ENCODE measurements at places on chromosomes 11 and 22. TPM values are rescaled to one million over a fixed set of nuclear protein-coding genes. Genes with fewer than 3 reads are reported as not detected.

DNA sequence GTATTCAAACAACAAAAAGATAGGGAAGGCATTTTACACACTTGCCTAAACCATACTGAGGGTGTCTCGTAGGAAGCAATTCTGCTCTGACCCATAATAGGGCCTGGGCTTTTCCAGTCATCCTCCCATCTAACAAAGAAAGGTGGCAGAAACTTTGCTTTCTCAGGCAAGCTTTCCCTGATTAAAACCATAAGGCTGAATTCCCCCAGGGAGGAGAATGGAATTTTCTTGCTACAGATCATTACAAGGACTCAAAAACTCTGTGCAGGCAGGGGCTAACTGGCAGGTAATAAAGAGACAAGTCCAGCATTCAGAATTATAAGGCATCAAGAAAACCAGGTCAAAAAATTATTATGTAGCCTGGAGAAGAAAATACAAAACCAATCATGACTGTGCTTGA, 90.4 kb downstream of the RBFOX2 start:
- DNase-seq: no peak

DNA sequence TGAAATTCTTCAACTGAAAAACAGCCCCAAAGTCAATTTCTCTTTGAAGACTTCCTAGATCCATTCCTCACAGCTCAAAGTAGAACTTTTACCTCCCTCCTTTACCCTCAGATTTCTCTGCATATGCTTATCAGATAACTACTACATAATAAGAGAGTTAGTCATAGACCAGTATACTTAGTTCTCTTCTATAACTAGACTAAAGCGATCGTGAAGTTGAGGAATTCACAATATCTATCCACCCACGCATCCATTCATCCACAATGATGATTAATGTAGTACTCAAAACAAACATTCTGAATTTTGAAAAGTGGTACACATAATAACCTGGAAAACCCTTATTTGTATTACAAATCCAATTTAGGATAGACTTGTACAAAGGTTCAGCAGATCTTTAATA, 800.9 kb upstream of the TENM4 start:
- no peak for DNase-seq

DNA sequence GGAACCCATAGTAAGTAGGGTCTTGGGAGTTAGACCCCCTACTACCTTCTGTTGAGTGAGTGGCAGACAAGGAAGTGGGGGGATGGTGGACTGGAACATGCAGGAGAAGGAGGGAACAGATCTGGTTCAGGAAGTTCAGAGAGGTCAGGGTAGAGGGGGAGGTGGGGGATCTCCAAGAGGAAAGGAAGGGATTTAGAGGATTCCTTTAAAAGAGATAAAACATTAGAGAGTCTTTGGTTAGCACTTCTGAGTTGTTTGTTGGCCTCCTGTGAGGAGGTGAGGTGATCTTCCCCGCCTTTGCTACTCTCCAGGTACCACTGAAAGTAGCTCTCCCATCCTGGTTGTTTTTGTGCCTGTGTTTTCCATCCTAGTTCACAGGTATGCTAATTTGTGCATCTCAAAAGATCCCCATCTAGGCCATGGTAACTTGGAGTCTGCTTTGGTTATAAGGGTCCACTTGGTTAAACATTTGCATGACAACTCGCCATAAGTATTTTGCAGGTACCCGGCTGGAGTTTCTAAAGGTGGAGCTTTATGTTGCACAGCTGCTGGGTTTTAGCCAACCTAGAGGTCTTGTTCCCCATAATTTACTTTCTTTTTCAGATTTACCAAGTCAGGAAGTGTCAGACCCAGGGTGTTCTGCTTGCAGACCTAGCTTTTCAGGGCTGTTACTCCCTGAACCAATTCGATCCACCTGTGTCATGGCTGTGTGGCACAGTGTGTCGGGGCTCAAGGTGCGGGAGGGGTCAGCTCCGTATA, 79.3 kb upstream of the SORL1 start:
- no peak for DNase-seq

- DNase-seq: no peak
Observed at GRCh38 chr11:44711113-44711786, 15.5 kb upstream of the TSPAN18 start.

- no peak for DNase-seq
Observed at GRCh38 chr11:114891911-114892310, 213.6 kb downstream of the NXPE2 start.

DNA sequence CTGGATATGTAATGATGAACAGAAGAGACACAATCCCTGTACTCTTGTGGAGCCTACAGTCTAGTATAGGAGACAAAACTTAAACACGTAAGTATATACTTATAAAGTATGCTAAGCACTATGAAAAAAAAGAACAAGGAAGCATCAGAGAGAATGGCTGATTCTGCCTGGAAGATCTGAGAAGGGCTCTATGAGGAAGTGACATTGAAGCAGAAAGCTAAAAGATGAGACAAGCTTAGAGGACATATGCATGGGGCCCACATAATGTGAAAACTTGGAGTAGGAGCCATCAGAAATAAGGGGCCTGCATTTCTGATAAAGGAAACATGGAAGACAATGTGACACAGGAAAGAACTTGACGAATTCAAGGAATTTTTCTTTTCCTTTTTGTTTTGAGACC, 16.6 kb downstream of the SAA1 start:
- DNase-seq: no peak

DNA sequence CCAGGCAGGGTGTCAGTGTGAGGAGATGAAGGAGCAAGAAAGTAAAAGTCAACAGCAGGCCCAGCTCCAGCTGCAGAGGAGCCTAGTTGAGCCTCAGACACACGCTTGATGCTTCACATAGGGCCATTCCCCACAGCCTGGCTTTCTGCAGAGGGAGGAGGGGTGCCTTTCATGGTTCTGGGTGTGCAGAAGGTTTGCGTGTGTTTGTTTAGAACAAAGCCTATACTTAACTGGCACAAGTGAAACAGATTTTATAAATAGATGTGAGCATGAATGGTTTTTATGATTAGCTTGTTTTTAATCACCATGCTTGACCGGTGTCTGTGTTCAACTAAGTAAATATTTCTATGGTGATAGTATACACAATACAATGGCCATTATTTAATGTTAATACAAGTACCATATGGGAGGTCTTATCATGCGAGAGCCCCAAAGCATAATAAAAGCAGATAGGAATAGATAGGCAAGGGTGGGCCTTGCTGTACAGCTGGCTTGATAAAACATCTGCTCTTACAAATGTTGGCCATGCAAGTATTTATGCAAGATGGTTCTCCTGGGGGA, 290.2 kb downstream of the ETS1 start:
- DNase-seq: no peak

- DNase-seq: no peak
Observed at GRCh38 chr11:126485021-126485792, 129.7 kb downstream of the ST3GAL4 start.

DNA sequence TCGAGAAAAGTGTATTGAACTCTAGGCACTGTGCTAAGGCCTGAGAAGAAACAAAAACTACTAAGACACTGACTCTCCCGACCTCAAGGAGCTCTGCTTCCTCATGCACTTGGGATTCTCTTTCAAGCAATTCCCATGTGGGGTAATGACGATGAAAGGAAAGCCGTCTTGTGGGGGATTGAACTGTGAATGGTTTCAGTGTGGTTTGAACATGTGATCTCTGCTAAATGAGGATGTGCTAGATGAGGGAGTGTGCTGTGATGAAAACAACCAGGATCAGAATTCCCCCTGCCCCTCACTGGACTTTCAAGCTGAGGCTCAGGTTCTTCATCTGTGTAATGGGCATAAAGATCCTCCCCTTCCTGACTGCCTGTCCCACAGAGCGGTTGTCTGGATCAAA, 74.9 kb downstream of the DEPDC5 start:
- no peak for DNase-seq

GRCh38 chr11:8340296-8340695, 76.6 kb upstream of the LMO1 start:
- no peak for DNase-seq

GRCh38 chr11:60314635-60315321, 12.3 kb upstream of the MS4A6E start:
- DNase-seq: no peak

DNA sequence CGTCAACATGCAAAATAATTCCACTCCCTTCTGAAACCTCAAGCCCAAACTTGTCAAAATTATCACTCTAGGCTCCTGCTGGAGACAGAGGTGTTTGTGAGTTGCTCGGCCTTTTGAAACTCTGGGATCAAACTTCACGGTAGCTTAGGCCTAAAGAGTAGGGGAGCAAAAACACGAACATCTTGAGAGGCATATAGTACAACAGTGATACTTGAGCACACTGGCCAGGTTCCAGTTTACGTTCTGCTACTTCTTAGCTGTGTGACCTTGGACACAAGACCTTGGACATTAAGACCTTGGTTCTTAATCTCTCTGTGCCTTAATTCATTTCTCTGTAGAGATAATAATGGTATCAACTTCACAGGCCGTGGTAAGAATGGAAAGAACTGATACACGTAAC, 123.5 kb upstream of the LMO1 start:
- no peak for DNase-seq

DNA sequence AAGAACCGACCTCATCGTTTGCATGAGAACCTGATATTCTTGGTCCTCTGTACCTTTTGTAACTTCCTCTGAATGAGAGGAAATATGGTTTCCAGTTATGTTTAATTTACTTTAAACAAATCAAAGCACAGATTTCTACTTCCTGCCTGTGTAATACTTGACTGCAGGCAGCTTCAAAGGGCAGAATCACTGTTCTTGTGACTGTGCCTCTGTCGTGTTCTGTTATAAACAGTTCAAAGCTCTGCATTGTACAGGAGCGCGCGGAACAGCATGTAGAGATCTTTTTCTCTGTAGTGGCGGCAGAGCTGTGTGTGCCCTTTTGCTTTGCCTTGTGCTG, 73.2 kb upstream of the CLDN5 start:
- no peak for DNase-seq

DNA sequence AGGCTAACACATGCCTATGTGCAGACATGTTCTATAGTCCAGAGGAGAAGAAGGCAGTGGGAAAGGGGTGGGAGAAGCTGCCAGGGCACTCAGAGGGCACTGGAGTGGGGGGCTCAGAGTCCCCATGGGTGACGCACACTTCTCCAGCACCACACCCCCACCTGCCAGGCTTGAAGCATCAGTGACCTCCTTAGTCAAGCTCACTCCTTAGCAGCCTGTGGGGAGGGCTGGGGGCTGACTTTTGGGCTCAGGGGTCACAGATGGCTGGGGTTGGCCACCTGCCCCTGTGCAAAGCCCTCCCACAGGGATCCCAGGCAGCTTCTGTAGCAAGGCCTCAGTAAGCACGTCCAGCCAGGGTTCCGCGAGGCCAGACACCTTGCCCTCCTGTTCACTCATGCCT, 18.8 kb downstream of the TRIM29 start:
- DNase-seq: no peak

DNA sequence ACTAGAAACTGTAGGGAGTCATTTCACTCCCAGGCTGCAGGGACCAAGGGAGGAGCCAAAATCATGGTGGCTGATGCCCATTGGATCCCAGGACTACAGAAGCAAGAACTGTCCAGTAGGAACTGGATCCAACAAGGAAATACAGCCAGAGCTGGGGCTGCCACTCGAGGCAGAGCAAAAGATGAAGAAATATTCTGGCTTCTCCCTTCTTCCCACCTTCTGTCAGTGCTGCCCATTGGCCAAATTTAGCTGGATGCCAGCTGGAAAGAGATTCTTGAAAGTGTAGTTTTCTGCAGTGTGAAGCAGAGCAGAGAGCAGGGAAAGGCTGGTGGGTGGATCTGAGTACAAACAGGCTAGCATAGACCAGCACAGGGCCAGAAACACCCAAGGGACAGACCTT, 45.6 kb downstream of the COMMD9 start:
- DNase-seq: no peak

GRCh38 chr11:75534259-75535069, 8.7 kb upstream of the GDPD5 start:
- no peak for DNase-seq

- DNase-seq: no peak
Observed at GRCh38 chr11:60378354-60378753, at the start of gene MS4A7. Gene MS4A7 (plus strand): TSS chr11:60378532. CDS start chr11:60383142, 4,610 bp downstream.

- DNase-seq: no peak
Observed at GRCh38 chr11:34787348-34787747, 128.8 kb downstream of the APIP start.

Gene CAT
- 109 TPM for total RNA-seq

Gene MS4A10
- not detected for total RNA-seq

Gene C22orf31
- total RNA-seq: not detected

Gene KRTAP5-11
- not detected for total RNA-seq

Gene LINC01488
- total RNA-seq: not detected

Gene KCNC1
- not detected for total RNA-seq

Gene CNTF
- total RNA-seq: not detected

Gene NTM
- total RNA-seq: not detected

Gene ALDH3B2
- total RNA-seq: not detected

Measured in uterus (tissue), 4 donors.